Stimulated activated CD4-positive, alpha-beta T cell treated with anti-CD3 and anti-CD28 coated beads, Interleukin-12 subunit alpha, Interleukin-12 subunit beta, amount 100 ng/mL, for 48 hours (primary cell): ENCODE measurements at places on chromosomes 11 and 22.

GRCh38 chr11:42840176-42840829 lies 471.5 kb upstream of the API5 start:
- DNase-seq = no peak

GRCh38 chr11:67538306-67538705 lies 15.1 kb upstream of the CABP2 start:
- DNase-seq = no peak

DNA sequence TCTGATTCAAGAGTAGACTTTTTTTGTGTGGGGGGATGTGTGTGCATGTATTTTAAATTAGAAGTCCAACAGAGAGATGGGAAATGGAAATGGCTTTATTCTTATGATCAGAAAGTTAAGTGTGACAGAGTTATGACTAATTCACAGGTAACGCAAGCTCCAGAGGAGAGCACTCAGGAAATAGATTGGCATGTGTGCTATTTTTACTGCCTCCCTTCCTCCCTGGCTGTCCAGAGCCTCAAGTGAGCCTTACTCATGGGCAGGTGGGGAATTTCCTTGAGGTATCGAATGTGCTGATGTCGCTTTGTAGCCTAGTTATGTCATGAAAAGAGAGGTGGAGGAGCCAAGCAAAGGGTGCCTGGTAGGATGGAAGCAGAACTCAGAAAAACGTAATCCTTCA lies 70.3 kb upstream of the BDNF start:
- no peak for DNase-seq

- DNase-seq = no peak
Measured at GRCh38 chr22:48635816-48636215, 1191.9 kb downstream of the BRD1 start.

- no peak for DNase-seq
Measured at GRCh38 chr22:24232124-24232523, 12.8 kb downstream of the GGT5 start.

DNA sequence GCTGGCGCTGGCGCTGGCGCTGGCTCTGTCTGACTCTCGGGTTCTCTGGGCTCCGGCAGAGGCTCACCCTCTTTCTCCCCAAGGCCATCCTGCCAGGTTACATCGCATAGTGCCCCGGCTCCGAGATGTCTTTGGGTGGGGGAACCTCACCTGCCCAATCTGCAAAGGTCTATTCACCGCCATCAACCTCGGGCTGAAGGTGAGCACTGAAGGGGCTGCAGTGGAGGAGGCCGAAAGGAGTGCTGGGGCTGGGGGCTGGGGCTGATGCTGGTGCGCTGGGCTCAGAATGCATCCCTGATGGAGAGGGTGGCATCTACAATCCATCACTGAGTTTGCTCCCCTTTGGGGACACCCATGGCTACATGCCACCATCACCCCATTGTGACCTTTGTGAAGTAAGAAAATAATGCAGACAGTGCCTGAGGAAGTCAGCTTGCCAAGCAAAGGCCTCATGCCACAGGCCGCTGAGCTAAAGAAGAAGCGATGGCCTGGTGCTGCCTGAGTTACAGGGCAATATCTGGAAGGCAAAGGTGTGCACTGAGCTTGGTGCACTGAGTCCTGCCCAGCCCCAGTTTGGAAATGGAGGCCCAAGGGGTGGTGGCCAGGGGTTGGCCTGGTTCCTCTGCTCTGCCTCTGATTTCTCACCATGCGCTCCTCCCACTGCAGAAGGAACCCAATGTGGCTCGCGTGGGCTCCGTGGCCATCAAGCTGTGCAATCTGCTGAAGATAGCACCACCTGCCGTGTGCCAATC lies 620 bp downstream of the SMPD1 start:
- no peak for DNase-seq
